ENCODE measurements at places on chromosomes 13 and 19.

DNA sequence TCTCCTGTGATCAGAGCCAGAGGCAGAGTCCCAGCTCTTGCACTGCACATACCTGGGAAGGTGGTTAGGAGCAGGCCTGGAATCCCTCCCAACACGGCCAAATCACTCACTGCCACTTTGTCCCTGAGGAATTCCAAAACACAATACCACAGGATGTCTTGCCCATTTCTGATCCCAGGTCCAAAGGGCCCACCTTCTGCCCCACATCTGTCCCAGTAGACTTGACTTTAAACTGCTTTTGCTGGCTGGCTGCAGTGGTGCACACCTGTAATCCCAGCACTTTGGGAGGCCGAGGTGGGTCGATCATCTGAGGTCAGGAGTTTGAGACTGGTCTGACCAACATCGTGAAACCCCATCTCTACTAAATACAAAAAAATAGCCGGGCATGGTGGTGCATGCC is 18.9 kb downstream of the ZNF536 start:
- no peak for DNase-seq

DNA sequence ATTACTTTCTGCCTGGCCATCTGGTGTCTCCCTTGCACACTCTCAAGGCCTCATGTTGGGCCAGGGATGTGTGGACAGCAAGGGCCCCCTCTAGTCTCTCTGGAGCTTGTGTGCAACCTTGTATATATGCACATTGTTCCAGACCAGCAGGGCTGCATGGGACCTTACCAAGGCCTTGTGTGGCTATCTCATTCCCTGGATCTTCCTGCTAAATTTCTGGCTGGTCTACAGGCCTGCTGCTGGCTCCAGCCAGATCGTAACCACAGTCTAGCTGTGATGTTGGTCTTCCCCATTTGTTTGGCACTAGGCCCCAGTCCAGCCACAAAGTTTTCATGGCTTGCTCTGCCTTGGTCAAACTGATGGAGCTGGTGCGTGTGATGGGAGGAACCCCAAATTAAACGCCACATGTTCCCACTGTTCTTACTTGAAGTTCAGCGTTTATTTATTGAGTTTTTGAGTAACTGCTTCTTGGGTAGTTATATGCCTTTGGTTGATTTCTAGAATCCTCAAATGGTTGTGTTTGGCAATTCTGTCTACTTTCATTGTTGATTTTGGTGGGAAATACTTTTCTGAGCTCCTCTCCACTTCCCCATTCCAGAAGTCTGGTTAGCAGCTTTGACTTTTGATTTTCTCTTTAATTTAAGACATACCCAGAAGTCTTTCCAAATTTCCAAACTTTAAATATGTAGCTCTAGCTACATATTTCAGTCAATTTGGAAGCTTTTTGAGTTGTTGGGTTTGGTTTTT is 56.4 kb downstream of the SIPA1L3 start:
- no peak for DNase-seq

DNA sequence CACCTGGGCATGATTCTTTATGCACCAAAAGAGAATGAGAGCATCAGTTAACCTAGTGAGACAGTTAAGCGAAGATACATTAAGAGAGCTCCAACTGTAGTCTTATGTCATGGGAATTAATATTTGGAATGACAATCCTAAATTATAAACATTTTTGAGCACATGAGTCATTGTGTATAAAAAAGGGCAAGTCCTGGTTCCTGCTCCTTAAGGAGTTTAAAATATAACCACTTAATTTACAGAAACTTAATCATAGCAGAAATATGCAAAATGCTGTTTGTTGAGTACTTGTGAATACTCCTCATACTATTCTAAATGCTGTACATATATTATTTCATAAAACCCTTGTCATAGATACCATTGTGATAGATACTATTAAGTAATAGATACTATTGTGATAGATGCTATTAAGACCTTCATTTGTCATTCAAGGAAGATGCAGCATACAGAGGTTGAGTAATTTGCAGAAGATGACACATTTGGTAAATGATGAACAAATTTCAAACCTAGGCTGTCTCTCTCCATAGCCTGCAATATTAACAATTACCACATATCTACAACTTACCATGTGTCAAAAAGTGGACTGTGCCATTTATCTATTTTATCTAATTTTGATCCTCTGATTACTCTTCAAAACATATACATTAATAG is 301.0 kb downstream of the TBC1D4 start:
- no peak for DNase-seq

GRCh38 chr19:49701271-49701786 is 10.4 kb downstream of the CPT1C start:
- DNase-seq, result no peak

DNA sequence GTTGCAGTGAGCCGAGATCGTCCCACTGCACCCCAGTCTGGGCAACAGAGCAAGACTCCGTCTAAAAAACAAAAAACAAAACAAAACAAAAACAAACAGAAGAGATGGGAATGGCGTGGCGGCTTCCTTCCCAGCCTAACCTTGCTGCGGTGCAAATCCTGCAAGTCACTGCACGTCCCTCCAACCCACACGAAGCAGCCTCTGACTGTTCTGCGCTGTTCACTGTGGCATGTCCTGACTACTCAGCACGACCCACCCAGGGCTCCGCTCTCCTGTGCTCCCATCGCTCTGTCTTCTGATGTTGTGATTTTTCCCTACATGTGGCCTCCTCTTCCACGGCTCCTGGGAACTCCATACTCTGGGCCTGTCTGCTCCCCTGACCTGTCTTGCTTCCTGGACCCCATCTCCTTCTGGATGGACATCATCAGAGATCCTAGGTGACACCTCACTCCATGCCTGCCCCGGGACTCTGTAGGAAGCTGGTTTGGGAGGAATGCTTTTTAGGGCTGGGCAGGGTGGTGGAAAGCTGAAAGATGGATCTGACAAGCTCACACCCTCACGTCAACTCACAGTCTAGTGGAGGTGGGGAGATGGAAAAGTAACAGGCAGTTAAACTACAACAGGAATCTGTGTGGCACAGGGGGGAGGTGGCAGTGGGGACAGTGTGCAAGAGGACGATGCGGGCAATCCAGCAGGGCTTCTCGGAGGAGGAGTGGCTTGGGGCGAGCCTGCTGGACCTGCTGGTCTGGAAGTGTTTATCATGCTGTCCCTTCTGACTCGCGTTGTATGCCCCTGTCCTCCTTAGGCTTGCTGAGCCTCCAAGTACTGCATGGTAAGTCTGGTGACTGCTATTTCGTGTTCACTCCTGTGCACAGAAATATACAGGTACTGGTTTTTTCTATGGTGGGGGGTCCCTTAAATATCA is 18.8 kb downstream of the ZSCAN5A start:
- no peak for DNase-seq

DNA sequence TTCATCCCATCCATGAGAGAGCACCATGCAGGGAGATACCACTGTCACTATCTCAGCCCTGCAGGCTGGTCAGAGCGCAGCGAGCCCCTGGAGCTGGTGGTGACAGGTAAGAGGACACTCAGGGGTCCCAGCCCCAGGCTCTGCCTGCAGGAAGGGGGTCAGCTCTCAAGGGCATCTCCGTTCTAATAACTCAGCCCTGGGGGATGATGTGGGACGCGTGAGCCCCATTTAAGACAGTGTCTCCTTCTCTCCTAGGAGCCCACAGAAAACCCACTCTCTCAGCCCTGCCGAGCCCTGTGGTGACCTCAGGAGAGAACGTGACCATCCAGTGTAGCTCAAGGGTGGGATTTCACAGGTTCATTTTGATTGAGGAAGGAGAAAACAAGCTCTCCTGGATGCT is 15.5 kb upstream of the KIR3DL3 start:
- no peak for DNase-seq

GRCh38 chr19:58181902-58182576 is 822 bp upstream of the ZNF274 start:
- peak; percentile 2 for DNase-seq

GRCh38 chr13:112171570-112171965 is 104.6 kb downstream of the SOX1 start:
- no peak for DNase-seq

DNA sequence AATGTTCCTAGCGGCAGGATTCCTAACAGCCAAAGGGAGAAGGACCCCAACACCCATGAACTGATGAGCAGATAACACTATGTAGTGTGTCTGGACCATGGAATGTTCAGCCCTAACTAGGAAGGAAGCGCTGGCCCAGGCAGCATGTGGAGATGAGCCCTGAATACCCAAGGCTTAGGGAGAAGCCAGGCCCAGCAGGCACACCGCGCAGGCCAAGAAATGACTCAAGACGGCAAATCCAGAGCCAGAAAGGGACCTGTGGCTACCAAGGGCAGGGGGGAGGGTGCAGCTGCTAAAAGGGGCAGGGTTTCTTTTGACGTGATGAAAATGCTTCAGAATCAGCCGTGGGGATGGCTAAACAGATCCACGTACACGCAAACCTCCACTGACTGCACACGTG is 20.7 kb upstream of the TINCR start:
- no peak for DNase-seq

- DNase-seq, result no peak
These were observed 67.2 kb downstream of the HSPH1 start for GRCh38 chr13:31094331-31095015.

- DNase-seq, result no peak
These were observed 57.1 kb downstream of the GPALPP1 start for GRCh38 chr13:45046445-45046844.

DNA sequence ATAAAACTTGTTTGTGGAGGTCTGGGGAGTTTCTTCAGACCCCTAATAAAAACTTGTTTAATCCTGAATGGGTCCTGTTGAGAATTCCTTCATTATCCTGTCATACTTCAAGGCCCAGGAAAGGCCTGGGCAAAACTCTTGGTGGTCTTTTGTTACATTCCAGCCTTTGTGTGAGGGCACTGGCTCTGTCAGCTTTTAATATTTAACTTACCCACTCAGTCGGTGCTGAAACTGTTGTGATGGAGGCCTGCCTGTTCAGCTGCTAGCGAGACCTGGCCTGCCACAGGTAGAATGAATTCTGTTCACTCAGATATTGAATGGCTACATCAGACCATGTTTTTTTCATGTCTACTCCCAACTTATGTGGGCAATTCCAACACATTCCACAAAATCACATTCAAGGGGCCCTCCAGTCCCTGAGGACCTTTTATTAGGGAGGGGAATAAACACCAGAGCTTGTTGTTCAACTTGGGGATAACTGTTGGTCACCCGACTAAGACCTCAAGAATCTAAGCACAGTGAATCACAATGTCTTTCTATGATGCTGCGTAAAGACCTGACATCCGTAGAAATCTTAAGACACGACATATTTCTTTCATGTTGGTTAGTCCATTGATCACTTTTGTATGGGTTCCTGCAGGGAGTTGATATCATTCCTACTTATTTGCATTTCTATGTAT is 12.5 kb downstream of the NLRP8 start:
- no peak for DNase-seq

GRCh38 chr19:35074426-35075201 is 33.1 kb downstream of the HPN start:
- no peak for DNase-seq

GRCh38 chr19:6602729-6603114 is 11.8 kb upstream of the CD70 start:
- no peak for DNase-seq

DNA sequence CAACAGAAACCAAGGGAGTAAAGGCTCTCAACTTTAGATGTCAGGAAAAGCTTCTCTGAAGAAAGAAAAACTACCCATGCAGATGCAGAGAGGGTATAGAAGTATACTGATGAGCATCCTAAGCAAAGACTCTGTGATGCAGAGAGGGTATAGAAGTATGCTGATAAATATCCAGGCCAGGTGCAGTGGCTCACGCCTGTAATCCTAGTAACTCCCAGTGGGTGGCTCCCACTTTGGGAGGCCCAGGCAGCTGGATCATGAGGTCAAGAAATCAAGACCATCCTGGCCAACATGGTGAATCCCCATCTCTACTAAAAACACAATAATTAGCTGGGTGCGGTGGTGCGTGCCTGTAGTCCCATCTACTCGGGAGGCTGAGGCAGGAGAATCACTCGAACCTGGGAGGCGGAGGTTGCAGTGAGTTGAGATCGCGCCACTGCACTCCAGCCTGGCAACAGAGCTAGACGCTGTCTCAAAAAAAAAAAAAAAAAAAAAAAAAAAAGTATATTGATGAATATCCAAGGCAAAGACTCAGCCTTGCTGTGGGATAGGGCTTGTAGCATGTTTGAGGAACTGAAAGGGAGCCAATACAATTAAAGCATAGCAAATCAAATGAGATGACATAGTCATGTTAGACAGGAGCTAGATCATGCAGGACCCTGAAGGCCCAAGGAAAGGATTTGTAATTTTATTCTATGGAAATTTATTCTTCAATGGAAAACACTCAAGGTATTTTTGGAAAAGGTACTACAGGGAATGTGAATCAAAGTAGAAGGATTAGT is 14.9 kb downstream of the UBL3 start:
- DNase-seq, result no peak

GRCh38 chr13:41456768-41457588 is at the start of gene RGCC:
TSS of gene RGCC (plus strand) at chr13:41457550. CDS start at chr13:41457708, 158 bp downstream.
- DNase-seq, result peak; percentile 20

DNA sequence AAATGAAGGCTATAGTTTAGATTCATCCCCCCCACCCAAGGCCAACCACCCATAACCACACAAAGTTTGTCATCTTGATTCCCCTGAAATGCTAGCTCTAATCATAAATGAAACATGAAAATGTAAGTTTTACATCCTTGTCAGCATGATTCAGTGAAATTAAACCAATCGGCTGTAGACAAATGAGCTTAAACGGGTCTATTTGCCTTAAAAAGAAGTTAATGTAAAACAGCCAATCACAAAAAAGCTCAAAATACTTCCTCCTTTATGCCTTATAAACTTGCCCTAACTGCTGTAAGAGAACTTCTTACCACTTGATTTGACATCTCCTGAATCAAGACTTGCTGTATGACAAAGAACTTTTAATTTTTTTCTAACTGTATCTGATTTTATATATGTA is 34.5 kb upstream of the MRI1 start:
- DNase-seq, result no peak

DNA sequence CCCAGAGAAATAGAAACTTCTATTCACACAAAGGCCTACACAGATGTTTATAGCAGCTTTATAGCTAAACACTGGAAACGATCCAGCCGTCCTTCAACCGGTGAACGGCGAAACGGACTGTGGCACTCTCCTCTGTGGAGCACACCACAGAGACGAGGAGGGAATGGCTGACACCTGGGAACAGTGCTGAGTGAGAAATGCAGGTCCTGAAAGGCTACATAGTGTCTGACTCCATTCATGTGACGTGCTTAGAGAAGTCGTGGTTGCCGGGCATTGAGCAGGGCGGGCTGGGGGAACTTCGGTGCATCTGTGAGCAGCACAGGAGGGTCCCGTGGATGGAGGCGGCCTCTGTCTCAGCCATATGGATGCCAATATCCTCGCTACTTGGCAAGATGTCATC is 3.1 kb upstream of the GRK1 start:
- no peak for DNase-seq

GRCh38 chr13:51425410-51426042 is 27.3 kb downstream of the INTS6 start:
- DNase-seq, result no peak

GRCh38 chr13:112641456-112642089 is 48.3 kb upstream of the ATP11A start:
- DNase-seq, result no peak

GRCh38 chr19:50402544-50403301 is 16.0 kb upstream of the SPIB start:
- DNase-seq, result no peak

DNA sequence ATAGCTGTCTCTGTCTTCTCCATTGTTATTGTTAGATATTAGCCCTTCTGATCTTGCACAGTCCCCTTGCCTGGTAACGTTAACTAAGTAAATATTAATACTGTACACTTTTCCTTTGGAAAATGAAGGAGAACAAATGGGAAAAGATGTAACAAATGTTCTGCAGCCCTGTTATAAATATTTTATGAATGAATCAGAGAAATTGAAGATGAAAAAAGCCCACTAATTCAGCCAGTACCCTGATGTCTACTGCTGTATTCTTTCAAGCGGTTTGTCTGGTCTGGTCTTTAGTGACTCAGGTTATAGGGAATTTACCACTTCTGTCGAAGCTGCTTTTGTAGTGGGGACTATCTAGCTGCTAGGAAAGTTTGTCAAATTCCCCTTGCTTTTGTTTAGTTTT is 121.0 kb downstream of the COG6 start:
- DNase-seq, result no peak
